AG20443 (cell line): ENCODE measurements at places on chromosomes 4 and X.

DNA sequence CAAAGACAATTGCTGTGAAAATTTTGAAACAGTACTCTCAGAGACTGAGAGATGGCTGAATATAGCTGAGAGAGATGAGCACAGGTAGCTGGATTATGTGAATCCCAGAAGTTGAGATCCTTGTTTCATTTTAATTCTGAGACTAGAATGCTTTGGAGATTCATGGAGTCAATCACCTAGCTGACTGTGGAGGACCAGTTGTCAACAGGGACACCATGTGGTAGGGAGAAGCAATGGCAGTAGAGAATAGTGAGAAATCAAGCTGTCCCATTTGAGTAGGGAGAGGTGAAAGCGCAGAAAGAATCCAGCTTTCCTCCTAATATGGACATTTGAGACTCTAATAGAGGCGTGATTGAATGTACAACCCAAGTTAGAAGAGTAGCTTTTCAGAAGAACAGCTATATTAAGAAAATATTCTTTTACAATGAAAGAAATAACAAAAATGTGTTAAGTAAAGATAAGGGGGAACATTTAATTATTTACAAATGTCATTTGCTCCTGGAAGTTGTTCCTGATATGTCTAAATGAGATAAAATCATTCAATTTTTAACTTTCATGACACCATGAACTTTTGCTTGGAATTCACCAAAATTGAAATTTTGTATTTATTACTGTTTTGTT is 30.3 kb upstream of the GLRB start:
- peak; percentile 75 for DNase-seq

GRCh38 chrX:25003066-25003849 is 12.5 kb downstream of the ARX start:
- DNase-seq, result no peak

GRCh38 chr4:965766-966134 is 7.6 kb downstream of the DGKQ start:
- no peak for DNase-seq

DNA sequence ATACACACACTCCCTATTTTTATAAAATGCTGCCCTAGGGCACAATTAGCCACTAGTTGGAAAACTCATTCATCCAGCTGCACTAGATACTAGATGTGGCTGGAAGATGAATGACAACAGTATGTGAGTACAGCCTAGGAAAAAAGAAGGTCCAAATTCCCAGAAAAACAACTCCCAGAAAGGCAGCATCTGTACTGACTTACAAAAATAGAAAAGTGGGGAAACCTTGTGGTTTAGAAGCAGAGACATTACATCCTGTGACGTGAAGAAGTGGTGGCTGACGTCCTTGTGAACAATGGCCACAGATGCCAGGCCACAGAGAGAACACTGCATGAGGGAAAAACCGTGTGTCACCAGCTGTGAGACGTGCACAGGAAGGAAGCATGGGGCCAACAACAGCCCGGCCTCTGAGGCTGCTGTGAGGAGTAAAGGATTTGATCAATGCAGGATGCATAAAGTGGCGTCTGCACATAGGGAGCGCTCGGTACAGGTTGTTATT is 81.2 kb downstream of the SPRY1 start:
- peak; percentile 51 for DNase-seq
